ENCODE measurements at places on chromosomes 4 and X.

DNA sequence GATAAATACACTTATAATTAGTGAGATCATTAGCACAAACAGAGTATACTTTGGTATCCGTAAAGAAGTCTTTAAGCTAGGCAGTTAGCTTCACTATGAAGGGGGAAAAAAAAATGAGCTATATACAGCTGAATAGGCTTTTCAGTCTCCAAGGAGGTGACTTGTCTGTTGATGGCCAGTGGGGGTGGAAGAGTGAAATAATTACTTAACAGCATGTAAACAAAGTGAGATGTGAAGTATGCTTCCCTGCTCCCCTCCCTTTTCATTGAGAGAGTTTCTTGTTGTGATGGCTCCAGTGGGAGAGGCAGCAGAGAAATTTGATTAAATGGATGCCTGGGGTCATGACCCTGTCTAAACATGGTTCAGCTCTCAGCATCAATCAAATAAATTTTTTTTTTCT is 180.9 kb downstream of the DACH2 start:
- DNase-seq, result no peak

DNA sequence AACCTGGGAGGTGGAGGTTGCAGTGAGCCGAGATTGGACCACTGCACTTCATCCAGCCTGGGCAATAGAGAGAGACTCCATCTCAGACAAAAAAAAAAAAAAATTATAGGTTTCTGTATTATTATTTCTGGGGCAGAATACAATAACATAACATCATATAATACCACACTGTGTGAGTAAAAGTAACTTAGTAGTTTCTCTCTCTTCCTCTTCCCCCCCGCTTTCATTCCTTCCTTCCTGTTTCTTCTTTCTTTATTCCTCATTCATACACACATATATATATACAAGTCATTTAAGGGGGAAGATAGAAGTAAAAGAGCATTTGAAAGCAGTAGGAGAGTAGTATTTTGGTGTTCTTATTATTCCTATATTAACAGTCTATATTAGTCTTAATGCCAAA is 55.9 kb upstream of the FHDC1 start:
- DNase-seq, result no peak

- no peak for DNase-seq
These were observed 397.1 kb downstream of the KLHL4 start for GRCh38 chrX:87914726-87915125.

DNA sequence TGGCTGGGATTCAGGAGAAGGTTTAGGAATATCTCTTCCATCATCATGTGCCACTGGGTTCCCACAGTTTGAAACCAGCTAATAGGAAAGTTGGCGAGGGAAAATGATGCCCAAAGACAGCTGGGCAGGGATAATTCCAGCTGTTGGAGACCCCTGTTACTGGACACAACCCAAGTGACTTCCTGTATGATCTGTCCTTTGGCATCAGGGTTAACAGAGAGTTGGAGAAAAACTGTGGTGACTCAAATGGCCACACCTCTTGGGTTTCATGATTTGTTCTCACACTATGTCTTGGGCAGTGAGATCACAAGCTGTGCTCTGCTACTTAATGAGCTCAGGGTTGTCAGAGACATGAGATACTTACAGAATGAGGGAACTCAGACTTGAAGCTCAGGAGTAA is 3.8 kb downstream of the FGF16 start:
- DNase-seq, result no peak

- DNase-seq, result no peak
These were observed 74.2 kb downstream of the RTL9 start for GRCh38 chrX:110432906-110433215.

GRCh38 chr4:175639346-175639745 is 172.7 kb downstream of the GPM6A start:
- no peak for DNase-seq

- no peak for DNase-seq
These were observed 67.7 kb downstream of the GALNT7 start for GRCh38 chr4:173236301-173236700.

GRCh38 chr4:141467225-141467624 is 169.2 kb upstream of the IL15 start:
- no peak for DNase-seq

GRCh38 chr4:76199664-76200211 is 13.9 kb downstream of the SCARB2 start:
- DNase-seq, result no peak

GRCh38 chrX:8025705-8026104 is 98.5 kb upstream of the PNPLA4 start:
- DNase-seq, result no peak

GRCh38 chrX:48504261-48504660 is 4.5 kb upstream of the PORCN start:
- no peak for DNase-seq

DNA sequence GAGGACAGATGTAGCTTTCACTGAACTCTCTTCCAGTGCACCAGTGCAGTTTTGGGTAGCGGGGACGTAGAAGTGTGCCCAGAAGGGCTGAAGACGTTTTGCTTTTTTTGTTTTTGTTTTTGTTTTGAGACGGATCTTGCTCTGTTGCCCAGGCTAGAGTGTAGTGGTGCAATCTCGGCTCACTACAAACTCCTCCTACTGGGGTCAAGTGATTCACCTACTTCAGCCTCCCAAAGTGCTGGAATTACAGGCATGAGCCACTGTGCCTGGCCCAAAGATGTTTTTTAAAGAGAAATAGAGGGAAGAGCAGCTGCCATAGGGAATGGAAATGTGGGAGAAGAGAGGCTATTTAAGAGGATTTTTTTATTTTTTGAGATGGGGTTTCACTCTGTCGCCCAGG is 74.4 kb upstream of the ACSL1 start:
- DNase-seq, result no peak

GRCh38 chr4:24988776-24989175 is 42.0 kb downstream of the LGI2 start:
- no peak for DNase-seq

- no peak for DNase-seq
These were observed 269.1 kb upstream of the ZFP42 start for GRCh38 chr4:187726485-187726884.

GRCh38 chr4:54912155-54912554 is 213.2 kb downstream of the KDR start:
- no peak for DNase-seq

DNA sequence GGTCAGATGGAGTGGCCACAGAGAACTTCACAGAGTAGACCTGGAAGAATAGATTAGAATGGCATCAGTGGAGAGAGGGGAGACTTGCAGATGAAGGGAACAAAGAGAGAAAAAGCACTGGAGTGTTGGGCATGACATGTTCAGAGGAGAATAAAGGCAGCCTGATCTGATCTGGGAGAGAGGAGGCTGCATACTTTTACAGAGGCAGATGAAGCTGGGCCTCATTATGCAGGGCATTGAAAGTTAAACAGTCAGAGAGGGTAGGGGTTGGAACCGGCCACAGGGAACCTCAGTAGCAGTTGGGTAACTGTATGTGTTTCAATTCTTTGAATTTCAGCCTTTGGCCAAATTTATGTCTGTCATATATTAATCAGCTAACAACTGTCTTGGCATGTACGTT is 61.2 kb downstream of the SH3BGRL start:
- no peak for DNase-seq

GRCh38 chr4:25993395-25994185 is 79.6 kb downstream of the SMIM20 start:
- no peak for DNase-seq

GRCh38 chr4:25457053-25457715 is 80.1 kb downstream of the ANAPC4 start:
- DNase-seq, result no peak

GRCh38 chr4:16225167-16225862 is 956 bp downstream of the TAPT1 start:
- no peak for DNase-seq

GRCh38 chrX:74536832-74537371 is 77.5 kb downstream of the RLIM start:
- DNase-seq, result no peak

DNA sequence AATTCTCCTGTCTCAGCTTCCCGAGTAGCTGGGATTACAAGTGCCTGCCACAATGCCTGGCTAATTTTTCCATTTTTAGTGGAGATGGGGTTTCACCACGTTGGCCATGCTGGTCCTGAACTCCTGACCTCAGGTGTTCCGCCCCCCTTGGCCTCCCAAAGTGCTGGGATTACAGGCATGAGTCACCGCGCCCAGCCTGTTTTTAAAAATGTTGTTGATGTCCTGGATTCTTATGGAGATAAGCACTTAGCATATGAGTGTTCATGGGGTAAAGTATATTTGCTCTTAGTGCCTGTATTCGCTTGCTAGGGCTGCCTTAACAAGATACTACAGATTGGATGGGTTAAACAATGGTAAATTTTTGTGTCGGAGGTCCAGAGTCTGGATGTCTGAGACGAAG is 91.7 kb downstream of the CEP44 start:
- DNase-seq, result no peak

DNA sequence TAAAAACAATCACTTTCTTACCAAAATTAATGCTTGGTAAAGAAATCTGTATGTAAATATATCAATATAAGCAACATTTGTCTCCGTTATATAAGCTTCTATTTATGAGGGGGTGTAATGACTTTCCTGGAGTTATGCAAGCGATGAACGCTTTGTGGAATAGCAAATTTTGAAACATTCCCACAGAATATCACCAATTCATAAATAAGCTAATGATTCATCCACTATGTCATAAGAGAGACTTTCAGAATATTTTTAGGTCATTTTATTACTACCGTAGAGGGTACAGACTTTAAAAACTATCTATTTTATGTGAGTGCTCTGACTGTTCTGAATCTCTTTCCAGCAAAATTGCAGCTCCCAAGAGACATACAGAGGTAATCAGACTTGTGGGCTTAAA is 179.5 kb upstream of the FTHL17 start:
- DNase-seq, result no peak

GRCh38 chr4:3304831-3305609 is 12.2 kb downstream of the RGS12 start:
- DNase-seq, result no peak
